ENCODE measurements at places on chromosomes 5 and 9.
A peak's percentile ranks its signal among the peaks of the same experiment; 100 is the strongest.

- no peak for DNase-seq
Measured at GRCh38 chr9:4221931-4222330, 77.9 kb downstream of the GLIS3 start.

DNA sequence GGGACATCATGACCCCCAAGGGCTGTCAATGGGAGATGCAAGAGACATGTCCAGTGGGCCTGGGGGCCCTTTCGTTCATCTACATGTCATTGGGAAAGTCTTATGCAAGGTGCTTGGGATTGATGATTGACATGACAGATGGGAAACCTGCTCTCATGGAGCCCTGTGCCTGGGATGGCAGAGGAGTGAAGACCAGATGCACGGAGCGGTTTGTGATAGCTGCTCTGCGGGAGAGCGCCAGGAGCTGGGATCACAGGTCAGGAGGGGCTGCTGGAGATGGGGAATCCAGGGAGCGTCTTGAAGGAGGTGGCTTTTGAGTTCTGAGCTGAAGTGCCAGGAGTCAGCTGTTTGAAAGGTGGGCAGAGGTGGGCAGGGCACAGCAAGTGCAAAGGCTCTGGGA lies 104.3 kb downstream of the FGF18 start:
- no peak for DNase-seq

- DNase-seq, result peak; percentile 41
Measured at GRCh38 chr5:111772456-111773122, 15.6 kb upstream of the NREP start.

GRCh38 chr5:124283031-124283430 lies 463.4 kb downstream of the ZNF608 start:
- no peak for DNase-seq

DNA sequence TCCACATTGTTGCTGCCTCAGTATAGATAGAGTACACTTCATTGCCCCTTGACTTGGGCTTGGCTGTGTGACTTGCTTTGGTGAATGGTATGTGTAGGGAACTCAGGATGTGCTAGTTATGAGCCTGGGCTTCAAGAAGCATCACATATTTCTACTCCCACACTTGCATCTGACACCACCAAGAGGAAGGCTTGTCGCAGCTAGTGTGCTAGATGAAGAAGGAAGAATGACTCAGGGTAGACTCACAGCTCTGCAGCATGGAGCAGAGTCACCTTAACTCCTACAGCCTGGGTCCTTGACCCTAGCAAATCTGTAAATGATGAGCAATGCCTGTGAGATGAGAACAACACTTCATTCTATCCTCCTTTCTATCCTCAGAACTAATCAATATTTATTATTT lies 261.8 kb downstream of the ASTN2 start:
- no peak for DNase-seq

DNA sequence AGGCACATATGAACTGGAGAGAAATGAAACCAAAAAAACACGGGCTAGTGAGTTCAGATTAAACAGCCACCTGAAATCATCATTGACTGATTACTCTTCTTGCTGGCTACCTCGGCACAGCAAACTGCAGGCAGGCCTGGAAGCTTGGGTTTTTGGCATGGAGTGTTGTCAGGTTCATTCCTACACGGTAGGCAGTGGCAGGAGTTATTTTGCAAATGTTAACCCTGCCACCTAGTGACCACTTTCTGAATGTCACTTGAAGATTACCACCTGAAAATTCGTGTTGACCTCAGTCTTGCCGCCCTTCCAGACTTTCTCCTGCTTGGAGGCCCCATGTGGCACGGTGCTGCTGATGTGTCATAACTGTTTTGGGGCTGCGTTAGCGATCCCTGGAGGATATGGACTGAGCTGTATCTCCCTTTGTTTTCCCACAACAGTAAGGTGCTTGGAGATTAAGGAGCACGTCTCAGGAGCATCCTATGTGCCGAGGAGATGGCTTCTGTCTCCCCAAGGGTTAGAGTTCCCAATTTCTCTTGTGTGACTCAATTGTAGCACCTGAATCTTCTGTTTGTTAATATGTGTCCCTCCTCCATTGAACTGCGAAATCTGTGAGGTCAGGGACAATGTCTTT lies 12.7 kb upstream of the CD180 start:
- peak; percentile 81 for DNase-seq

- no peak for DNase-seq
Measured at GRCh38 chr5:170844651-170845050, 17.2 kb upstream of the RANBP17 start.

All from ELF-1 (cell line).